ENCODE measurements at places on chromosomes 2 and 18.

DNA sequence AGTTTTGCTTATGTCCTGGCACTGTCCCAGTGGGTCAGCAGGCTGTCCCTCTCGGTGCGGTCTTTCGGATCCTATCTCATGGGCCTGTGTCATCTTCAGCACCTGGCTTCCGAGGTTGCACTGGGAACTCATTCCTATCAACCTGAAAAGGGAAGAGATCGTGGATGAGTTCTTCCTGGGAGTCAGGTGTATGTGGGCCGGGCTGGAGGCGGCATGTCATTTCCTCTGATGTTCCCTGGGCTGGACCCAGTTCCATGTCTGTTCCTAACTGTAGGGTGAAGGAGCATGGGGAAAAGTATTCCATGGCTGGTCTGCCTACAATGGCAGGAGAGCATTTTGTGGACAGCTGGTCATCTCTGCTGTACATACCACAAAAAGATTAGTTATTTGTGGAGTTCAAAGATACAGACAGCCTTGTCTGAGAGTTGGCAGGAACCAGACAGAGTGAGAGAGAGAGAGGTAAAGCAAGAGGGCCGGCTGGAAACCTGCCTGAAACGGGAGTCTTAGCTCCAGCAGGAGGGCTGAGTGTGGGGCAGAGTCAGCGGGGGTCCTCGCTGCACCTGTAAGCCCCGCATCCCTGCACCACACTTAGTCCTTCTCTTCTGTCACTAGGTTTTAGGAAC lies 25.2 kb downstream of the FAM228A start:
- DNase-seq: no peak

DNA sequence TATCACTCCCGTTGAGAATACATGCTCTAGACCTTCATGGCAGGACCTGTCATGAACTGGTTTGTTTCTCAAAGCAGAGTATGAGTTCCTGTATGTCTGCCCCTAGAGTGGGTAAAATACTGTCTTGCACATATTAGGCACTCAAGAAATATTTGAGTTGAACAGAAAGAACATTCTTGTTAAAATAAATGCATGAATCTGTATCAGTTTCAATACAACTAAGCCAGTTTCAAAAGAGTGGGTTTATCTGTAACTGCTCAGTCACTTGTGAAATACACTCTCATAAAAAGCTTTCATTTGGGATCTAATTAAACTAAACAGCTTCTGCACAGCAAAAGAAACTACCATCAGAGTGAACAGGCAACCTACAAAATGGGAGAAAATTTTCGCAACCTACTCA lies 69.2 kb downstream of the RFTN2 start:
- no peak for DNase-seq

DNA sequence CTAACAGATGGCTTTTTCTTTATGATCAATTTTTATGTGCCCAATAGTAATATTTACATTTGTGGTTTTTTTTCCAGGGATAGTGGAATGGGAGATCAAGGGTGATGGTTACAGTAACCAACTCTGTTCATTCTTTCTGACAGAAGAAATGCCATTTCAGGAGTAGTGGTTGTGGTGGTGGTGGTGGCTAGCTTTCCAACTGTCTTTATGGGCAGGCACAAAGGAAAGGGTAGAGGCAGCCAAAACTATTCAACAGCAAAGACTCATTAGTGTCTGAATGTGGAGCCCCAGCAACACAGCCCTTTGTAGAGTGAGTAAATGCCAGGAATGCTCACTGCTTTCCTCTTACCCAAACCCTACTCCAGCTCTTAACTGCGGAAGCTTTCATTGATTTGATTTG lies 227.7 kb downstream of the RND3 start:
- no peak for DNase-seq

- DNase-seq: peak; percentile 92
These were observed 704 bp upstream of the ODC1 start for GRCh38 chr2:10448576-10449485.

DNA sequence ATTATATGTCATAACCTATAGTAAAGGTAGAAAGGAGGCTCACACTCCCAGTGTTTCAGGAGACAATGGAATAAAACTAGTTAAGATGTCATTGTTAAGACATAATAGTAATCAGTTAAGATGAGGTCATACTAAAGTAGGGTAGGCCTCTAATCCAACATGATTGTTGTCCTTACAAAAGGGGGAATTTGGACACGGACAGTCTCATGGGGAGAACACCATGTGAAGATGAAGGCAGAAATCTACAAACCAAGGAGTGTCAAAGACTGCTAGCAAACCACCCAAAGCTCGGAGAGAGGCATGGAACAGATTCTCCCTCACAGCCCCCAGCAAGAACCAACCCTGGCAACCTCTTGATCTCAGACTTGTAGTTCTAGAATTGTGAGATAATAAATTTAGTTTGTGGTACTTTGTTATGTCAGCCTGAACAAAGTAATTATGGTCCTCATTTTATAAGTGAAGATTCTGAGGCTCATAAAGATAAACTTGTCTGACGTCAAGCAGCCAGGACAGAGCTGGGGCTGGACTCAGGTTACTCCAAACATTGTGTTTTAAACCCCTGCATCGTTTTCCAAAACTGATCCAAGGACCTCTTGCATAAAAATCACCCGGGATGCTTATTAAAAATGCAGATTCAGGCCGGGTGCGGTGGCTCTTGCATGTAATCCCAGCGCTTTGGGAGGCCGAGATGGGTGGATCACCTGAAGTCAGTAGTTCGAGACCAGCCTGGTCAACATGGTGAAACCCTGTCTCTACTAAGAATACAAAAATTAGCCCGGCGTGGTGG lies 47.8 kb downstream of the CCDC195 start:
- no peak for DNase-seq

DNA sequence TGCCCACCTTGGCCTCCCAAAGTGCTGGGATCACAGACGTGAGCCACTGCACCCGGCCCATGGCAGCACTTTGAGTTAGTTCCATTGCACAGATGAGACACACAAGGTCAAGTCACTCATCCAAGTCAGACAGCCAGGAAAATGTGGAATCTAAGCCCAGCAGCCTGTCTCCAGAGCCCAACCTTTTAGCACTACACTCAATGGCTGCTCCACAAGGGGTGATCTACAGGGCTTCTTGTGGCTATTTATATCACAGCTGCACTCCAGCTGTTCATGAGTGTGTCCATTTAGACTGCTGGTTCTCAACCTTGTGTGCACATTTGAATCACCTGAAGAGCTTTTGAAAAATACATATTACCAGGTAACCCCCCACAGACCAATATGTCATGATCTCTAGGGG lies 72.9 kb upstream of the RPL31 start:
- DNase-seq: no peak

- DNase-seq: no peak
These were observed 32.2 kb upstream of the LPIN2 start for GRCh38 chr18:3044931-3045698.

GRCh38 chr2:206993964-206994363 lies 54.6 kb downstream of the CPO start:
- DNase-seq: no peak

GRCh38 chr18:51390702-51391101 lies 193.2 kb upstream of the MEX3C start:
- DNase-seq: no peak

DNA sequence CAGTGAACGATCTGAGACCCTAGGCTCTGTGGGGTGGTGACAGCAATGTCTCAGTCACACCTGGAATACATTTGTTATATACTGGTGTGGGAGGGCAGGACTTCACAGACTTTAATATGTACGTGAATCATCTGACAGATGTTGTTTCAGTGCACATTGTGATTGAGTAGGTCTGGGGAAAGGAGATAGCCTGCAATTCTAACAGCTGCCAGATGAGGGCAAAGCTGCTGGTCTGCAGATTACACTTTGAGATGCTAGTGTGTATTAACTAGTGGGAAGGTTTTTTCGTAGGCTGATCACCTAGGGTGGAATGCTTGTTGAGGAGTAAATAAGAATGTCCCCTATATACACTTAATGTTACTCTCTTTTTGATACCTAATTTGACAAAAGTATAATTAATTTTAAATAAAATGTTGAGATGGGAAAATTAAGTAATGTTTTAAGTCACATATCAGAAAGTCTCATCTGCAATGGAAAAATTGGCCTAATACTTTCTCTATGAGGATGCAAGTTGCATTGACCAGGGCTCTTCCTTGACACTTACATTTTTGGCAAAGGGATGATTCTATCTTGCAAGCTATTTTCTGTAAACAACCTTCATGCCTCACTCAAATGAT lies 496.9 kb upstream of the HNMT start:
- no peak for DNase-seq

DNA sequence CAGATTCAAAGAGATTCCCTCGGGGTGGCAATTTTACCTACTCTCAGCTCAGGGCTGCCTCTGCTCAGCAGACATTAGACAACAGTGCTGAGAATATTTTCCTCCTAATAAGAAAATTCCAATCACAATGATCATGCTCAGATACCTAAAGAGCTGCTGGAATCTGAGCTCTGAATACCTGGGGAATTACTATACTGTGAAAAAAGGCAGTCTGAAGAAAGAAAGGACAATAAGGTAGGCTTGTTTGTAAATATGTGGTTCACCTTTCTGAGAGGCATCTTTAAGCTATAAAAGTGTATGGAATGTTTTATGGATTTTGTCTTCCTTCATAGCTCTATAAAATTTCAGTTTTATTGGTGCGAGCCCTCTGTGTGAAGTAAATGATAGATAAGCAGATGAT lies 34.2 kb upstream of the FAM98A start:
- no peak for DNase-seq

DNA sequence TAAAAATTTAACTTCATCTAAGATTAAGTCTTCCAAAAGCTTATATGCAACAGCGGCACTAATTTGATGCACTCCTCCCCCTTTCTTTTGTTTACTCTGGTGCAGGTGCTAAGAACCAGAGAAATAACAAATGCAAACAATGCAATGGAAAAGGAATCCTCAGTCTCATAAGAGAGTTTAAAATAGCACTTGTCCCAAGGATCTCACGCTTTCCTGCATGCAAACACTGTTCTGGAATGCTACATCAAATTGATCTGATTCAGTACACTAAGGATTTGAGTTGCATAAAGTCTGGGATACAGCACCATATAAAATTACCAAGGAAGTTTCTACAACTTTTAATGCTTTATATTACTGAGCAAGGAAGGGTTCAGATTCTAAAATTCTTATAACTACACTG lies 50.5 kb downstream of the SEPTIN10 start:
- DNase-seq: no peak

DNA sequence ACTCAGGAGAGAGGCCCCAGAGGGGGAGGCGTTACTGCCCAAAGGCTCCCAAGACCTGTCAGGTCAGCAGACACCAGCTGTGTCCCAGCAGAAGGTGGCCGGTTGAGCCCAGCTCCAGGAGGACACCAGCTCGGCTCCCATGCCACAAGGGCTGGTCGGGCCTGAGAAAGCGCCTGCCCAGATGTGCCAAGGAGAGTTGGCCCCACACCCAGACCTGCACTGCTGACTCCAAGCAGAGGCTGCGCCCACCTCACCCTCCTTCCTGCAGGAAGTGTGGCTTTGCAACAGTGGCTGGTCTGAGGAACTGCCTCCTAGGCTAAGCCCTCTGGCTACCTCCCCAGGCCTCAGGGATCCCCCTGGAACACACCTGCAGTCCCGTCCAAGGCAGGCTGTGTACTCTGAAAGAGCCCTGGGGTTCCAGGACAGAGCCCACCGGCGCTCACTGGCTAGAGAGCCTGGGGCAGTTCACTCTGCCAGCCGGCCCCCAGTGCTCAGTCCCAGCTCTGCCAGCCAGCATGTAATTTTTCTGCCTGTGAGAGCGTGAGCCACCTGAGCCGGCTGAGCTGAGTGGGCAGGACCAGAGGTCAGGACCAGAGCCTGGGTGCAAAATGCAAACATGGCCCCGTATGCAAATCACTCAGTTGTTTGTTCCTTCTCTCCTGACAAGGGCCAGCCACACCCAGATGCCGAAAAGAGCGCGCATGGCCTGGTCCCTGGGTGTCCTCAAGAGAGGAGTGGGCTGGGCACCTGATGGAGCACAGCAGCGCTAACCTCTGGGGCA lies 36.9 kb upstream of the PTMA start:
- no peak for DNase-seq

GRCh38 chr2:30663321-30663720 lies 143.9 kb downstream of the CAPN13 start:
- DNase-seq: no peak

DNA sequence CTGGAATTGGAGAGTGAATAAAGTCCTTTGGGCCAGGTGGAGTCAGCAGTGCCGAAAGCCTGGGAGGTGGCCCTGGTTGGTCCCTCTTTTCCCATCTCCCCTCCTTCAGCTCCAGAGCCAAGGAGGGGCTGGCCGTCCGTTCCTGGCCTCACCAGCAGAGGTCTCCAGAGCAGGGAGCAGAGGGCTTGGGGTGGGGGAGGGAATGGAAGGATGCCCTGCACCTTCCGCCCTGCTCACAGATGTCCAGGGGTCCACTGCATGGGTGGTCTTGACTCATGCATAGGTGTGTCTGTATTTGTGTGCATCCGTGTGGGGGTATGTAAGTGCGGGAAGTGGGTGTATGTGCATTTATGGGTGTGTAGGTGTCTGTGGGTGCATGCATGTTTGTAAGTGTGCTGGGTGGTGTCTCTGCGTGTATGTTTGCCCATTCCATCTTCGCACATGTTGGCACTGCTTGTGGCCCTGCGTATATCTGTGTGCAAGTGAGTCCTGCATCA lies 201.8 kb downstream of the ZFP36L2 start:
- DNase-seq: peak; percentile 14

DNA sequence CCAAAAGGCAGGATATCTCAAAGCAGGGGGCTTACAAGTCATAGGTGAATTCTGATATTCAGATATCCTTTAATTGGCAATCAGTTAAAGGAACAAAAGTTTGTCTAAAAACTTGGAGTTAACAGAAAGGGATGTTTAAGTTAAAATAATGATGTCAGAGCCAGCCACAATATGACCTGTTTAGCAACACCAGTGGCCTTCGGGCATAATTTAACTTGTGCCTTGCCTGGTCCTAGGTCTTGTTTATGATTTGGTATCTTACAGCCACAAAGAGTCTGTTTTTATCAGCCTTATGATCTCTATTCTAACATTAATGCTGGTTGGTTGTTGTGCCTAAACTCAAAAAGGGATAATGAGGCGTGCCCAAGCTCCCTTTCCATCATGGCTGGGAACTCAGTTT lies 252.9 kb downstream of the RNF152 start:
- no peak for DNase-seq

GRCh38 chr2:64681479-64681967 lies 27.8 kb upstream of the SERTAD2 start:
- DNase-seq: no peak

GRCh38 chr2:43075811-43076585 lies 150.4 kb downstream of the ZFP36L2 start:
- no peak for DNase-seq

DNA sequence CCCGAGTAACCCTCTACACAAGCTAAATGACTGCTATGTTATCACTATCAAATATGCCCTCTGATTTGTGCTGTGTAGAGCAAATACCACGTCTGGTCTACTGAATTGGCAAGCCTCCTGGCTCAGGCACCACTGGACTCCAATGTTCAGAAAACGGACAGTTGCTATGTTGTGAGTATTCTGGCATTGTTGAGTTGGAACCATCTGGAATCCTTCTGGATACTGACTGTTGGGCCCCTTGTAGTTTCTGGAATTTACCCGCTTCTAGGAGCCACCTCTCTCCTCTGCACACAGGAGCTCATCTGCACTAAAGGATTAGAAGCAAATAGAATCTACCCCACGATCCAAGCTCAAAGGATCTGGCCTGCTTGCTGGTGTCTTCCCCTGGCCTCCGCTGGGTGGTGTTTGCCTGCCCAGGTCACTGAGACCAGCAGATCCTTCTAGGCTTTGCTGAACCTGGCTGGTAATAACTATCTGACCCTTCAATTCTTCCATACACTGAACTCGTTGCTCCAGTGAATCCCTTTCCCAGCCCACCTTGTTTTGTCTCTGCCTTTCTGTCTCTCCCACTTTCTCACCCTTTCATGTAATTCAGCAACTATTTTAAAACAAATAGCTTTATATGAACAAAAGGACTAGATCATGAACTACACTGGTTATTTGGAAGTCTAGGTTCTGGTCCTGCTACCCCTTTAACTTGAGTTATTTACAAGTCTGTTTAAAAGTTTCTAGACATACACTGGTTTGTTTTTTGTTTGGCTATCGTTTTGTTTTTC lies 2.1 kb upstream of the HAAO start:
- no peak for DNase-seq
